ENCODE measurements at places on chromosomes 7 and 10.

GRCh38 chr10:110600487-110601101, 33.1 kb downstream of the SMC3 start:
- peak; percentile 23 for DNase-seq

DNA sequence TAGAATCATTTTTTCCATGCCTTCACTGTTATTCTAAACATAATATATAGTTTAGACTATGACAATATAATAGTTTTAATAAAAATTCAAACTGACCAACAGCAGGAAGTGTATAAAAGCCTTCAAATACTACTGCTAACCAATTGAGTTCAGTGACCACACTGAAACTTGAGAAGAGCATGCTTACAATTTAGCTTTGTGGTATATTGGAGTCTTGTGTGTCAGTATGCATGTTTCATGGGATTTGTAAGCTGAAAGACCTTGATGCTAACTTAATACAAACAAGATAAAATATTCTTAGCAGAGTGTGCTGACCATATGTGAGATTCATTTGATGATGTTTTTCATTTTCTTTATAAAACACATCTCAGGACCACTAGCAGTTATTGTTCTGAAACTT, 395.5 kb downstream of the SUGCT start:
- DNase-seq: no peak

- no peak for DNase-seq
These were observed 378.2 kb upstream of the PRKCQ start for GRCh38 chr10:6958254-6958653.

DNA sequence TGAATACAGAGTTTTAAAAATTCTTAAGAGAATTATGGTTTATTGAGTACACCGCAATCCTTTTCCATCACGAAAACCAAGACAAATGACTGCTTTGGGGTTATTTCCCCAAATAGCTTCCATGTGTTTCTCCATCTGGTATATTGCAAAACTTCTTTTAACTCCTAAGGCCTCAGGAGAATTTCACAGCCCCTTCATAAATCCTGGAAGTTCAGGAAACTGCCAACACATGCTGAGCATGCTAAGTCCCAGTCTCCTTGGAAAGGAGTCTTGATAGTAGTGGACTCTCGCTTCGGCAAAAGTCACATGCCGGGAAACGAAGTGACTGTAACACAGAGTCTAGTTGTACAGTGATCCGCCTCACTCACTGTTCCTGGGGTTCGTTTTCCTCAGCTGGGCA, 88.1 kb upstream of the RSU1 start:
- DNase-seq: no peak

- no peak for DNase-seq
These were observed 344.1 kb downstream of the PHF14 start for GRCh38 chr7:11317766-11318165.

GRCh38 chr10:46329690-46330016, 42.9 kb downstream of the ANTXRL start:
- DNase-seq: no peak

GRCh38 chr10:45282061-45282460, 33.3 kb downstream of the OR13A1 start:
- no peak for DNase-seq

DNA sequence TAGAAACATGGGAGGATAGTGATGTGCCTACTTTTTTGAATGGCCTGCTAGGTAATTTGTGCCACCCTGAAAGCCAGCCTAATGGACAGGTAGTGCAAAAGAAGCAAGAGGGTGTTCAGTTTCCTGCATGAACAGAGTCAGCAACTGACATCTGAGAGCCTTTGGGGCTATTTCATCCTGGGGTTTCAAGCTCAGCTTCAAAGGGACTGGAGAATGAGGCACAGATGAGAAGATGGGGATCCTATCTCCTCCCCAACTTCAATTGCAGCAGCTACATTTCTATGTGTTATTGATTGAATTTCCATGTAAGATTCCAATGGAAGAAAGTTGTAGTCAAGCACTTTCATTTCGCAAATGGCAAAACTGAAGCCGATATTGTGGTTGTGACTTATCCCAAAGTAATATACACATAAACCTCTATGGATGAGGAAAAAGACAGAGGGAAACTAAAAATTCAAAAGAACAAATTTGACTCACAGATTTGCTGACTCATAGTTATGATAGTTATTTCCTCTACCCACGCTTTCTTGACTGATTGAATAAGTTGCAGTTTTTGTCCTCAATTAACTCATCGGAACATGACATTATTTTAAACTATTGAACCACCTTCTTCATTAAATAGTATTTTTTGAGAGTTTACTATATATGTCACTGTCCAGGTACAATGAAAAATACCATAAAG, 42.6 kb upstream of the NRP1 start:
- DNase-seq: no peak

GRCh38 chr10:47247148-47248059, 52.6 kb upstream of the GDF10 start:
- no peak for DNase-seq

DNA sequence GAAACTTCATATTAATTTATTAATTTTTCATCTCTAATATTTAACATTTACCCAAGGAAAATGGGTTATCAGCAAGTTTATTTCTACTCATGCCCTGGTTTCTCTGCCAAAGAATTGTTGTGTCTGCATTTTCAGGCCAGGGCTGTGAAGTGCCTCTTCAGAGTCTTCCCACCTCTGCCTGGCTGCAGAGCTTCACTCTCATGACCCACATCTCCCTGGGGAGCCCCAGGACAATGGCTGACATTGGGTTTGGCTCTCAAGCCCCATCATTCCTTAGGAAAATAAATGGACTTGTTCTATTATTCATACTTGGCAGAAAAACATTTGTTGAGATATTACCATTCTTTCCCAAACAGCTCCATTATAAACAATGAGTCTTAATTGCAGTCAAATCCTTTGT, 30.3 kb downstream of the CACNA2D1 start:
- DNase-seq: peak; percentile 14

- DNase-seq: no peak
These were observed 216.4 kb upstream of the LRGUK start for GRCh38 chr7:133910761-133911160.

GRCh38 chr7:105791926-105792325, 84.5 kb downstream of the ATXN7L1 start:
- DNase-seq: no peak

DNA sequence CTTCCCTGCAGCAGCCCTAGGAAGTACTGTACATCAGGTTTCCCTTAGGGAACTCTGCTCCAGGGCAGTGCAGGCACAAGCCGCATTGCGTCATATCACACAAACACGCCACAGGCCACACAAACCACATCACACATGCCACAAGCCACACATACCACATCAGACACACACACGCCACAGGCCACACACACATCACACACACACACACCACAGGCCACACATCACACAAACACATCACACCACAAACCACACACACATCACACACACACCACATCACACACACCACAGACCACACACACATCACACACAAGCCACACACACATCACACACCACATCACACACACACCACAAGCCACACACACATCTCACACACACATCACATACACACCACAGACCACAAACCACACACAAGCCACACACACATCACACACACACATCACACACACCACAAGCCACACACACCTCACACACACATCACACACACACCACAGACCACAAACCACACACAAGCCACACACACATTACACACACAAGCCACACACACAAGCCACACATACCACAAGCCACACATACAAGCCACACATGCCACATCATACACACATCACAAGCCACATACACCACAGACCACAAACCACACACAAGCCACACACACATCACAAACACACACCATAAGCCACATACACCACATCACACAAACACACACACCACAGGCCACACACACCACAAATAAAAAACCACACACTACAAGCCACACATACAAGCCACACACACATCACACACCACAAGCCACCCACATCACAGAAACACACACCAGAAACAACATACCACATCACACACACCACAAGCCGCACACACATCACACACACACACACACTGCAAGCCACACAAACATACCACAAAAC, 53.4 kb downstream of the TMEM209 start:
- DNase-seq: no peak

GRCh38 chr10:43863859-43864591, 215.3 kb upstream of the ZNF32 start:
- no peak for DNase-seq

- no peak for DNase-seq
These were observed 65.8 kb downstream of the DIP2C start for GRCh38 chr10:623477-624311.

DNA sequence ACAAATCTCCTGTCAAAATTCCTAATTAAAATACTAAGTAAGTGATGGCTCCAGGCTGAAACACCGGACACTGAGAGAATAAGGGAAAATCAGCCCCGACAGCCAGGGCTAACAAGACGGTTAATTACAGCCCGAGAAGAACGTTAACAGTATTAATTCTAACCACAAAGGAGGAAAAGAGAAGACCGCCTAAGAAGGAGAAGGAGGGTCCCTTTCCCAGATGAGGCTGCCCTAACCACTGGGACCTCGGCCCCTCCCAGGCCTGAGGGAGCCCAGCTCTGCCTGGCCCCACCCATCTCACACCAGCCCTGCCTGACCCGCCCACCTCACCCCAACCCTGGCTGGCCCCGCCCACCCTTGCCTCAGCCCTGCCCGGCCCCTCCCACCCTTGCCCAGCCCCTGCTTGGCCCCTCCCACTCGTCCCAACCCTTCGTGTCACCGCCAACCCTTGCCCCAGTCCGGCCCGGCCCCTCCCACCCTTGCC, 51.3 kb downstream of the PWWP2B start:
- no peak for DNase-seq

DNA sequence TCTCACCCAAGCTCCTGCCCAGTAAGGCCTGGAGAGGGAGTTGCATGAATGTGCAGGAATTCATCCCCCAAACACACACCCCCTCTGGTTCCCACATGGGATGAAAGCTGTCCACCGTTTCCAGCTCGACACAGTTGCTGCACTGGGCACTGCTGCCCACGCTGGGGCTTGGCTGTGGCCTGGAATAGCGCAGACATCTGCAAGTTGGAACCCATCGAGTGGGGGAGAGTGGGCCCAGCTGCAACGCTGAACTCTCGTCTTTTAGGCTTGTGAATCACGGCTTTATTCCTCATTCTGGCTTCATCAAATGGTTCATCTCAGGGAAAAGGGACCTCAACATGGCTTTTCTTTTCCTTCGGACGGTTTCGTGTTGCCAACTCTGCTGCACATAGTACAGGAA, 264.7 kb downstream of the DNAJB6 start:
- no peak for DNase-seq

DNA sequence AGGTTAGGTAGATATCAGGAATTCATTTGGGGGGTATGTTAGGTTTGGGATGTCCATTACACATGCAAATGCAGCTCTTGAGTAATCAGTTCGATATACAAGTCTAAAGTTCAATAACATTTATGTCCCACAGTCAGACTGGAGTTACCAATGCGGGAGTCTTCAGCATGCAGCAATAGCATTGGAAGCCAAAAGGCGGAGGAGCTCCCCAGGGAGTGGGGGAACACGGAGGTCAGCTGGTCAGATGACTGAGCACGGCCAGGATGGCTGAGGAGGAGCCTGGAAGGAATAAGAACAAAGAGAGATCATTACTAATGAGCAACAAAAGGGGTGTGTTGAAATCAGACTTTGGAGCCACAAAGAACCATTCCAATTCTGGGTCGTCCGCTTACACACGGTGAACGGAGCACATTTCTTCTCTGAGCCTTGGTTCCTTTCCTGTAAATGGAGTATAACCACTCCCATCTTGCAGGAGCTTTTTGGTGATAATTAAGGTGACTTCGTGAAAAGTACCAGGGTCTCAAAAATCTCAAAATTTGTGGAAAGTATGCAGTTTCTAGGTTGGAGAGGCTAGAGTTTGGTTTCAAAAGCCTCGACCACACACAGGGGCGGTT, 478 bp upstream of the ZNF22 start:
- DNase-seq: no peak

GRCh38 chr10:30026080-30026479, 33.3 kb downstream of the JCAD start:
- no peak for DNase-seq
